ENCODE measurements at places on chromosomes 12 and 14.

DNA sequence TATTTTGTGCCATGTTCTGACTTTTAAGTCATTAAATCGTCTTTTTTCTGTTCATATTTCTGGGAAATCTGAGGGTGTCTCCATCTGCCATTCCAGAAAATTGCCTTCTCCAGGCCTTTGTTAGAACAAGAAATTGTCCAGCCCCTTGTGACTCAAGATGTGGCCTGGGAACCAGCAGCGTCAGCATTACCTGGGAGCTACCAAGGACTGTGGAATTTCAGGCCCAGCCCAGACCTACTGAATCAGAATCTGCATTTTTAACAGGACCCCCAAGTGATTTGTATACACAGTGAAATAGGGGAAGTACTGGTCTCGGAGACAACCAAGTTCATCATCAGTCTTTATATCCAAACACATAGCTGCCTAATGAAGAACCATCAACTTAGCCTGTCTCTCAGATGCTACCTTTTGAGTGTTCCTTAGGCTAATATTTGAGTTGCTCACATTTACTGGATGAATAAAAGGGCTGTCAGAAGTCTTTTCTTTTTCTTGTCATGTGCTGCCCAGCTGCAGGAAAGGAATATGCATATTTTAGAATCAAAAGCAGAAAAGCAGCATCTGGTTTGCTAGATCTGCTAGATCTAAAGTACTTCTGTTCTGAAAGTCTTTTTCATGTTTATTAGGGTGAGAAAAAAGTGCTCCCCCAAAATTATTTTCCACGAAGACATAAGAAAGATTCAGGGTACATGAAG lies 21.2 kb downstream of the GPHB5 start:
- no peak for DNase-seq

DNA sequence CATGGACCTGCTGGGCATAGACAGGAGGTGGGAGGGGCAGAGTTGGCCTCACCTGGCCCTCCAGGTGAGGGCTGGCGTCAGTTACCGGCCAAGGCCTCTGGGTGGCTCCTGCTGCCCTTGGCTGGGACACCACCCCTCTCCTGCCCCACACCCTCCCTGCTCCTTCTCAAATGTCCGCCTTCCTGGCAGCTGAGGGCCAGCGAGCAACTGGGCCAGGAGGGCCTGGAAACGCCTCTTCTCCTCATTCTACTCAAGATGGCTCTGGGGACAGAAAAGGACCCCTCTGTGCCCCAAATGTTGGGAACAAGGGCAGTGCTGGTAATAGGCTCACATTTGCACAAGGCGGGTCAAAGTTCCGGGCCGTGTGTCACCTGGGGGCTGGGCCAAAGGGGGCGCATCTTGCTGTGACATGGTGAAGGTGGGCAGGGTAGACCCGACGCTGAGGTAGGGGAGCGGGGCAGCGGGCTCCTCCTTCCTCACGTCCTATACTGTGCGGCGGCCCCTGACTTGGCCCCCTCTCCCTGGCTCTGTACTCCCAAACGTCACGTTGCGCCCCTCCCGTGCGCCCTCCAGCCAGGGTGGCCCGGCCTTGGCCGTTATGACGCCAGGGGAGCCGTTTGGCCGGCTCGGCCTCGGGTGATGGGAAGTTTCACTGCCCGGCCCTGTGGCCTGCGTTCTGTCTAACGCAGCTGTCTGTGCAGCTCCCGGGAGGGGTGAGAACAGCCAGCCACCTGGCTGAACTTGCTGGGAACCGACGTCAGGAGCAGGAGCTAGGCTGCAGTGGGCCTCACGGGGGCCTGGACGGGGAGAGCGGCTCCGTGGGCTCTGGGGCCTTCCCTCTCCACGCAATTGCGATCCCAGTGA lies 18.0 kb upstream of the DLK1 start:
- no peak for DNase-seq

DNA sequence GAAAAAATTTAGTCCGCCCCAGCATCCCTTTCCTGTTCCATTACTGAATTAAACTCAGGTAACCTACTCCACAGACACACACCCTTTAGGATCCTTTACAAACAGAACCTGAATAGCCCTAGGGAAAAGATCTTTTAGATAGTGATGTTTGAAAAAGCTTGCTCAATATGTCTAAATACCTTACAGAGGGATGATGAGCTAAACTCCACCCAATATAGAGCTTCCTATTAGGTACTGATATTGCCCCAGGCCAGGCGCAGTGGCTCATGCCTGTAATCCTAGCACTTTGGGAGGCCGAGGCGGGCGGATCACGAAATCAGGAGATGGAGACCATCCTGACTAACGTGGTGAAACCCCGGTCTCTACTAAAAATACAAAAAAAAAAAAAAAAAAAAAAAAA lies 50.1 kb downstream of the FERMT2 start:
- no peak for DNase-seq

DNA sequence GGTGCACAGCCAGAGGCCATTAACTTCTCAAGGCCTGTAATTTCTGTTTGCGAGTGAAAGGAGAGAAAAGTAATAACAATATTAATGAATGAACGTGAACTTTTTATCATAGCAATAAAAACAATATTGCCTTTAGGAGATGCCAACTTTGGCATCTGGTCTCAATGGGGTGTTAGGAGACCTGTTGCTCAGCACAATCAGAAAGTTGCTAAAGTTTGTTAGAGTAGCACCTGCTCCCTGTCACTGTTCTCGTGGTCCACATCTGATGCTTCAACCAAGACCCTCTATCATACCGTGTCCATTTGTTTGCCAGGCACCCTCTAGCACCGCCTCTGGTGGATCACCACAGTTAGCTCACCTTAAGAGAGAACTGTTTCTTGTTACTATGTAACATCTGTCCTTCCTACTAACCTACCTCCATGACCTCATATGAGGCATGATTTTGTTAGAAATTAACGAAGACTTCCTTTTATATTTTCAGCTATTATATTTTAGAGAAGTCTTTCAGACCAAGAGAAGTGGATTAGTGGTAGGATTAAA lies 12.5 kb upstream of the CLEC4E start:
- no peak for DNase-seq

DNA sequence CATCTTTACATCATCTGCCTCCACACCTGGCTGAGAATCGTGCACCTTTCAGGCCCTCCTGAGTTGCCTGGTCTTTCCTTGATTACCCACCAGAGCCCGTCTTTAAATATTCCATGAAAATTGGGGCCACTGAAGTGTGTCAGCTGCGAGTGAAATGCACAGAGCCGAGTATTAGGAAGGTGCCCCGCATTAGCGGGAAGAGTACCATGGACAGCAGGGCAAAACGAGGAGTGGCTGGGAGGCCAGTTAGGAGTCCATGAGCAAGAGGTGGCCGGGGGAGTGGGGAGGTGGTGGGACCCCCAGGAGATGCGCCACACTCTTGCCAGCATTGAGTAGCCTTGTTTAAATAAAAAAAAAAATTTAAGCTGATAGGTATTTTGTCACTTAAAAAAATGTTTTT lies 99.6 kb downstream of the TSPAN9 start:
- DNase-seq, result no peak

DNA sequence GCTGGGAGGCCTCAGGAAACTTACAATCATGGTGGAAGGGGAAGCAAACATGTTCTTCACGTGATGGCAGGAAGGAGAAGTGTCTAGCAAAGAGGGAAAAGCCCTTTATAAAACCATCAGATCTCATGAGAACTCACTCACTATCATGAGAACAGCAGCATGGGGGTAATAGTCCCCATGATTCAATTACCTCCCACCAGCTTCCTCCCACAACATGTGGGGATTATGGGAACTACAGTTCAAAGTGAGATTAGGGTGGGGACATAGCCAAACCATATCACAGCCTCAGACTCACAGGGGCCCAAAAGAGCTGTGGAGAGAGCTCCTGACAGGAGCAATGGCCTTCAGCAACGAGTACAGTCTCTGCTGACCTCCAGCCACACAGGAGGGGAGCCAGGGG lies 151.4 kb downstream of the GXYLT1 start:
- DNase-seq, result no peak

GRCh38 chr14:65560340-65561027 lies 148.0 kb downstream of the FUT8 start:
- DNase-seq, result no peak

GRCh38 chr12:1162081-1162760 lies 171.2 kb downstream of the ERC1 start:
- no peak for DNase-seq

DNA sequence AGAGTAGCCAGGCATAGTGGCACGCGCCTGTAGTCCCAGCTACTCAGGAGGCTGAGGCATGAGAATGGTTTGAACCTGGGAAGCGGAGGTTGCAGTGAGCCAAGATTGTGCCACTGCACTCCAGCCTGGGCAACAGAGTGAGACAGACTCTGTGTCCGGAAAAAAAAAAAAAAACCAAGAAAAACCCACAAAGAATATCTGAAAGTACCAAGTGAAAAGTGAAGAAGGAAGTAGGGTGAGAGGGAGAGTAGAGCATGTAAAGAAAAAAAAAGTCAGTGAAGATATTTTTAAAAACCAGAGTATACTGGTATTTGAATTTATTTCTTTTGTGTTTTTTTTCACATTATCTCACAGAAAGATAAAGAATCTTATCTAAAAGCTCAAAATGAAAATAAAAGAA lies 43.3 kb upstream of the ISM2 start:
- DNase-seq, result no peak

DNA sequence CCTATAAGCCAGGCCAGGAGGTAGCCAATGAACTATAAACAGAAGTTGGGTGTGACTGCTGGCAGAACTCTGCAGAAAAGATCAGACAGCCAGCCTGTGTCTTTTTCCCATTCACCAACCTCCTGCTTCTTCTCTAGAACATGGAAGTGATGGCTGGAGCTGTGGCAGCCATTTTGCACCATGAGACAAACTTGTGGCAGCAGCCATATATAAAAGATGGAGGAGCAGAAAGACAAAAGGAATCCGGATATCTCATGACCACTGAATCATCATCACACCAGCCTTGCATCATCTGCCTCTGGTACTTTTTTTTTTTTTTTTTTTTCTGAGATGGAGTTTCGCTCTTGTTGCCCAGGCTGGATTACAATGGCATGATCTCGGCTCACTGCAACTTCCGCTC lies 8.7 kb downstream of the BEGAIN start:
- no peak for DNase-seq

- no peak for DNase-seq
Measured at GRCh38 chr12:104709692-104710435, 248.2 kb downstream of the SLC41A2 start.

DNA sequence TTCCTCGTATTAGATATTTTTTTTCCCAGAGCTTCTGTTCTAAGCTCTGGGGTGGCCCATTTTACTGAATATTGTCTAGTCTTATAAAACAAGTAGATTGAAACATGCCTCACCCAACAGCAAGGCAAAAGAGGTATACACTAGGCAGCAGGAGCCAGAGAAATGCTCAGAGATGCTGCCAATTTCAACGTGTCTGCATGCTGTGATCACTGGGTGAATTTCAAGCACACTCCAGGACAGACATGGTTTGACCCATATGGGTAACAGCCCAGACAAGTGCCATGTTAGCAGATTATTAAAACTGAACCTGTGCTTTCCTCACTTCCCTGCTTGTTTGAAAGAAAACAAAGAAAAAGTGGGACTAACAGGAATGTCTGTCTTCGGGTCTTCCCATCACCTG lies 321.3 kb downstream of the MED13L start:
- no peak for DNase-seq

DNA sequence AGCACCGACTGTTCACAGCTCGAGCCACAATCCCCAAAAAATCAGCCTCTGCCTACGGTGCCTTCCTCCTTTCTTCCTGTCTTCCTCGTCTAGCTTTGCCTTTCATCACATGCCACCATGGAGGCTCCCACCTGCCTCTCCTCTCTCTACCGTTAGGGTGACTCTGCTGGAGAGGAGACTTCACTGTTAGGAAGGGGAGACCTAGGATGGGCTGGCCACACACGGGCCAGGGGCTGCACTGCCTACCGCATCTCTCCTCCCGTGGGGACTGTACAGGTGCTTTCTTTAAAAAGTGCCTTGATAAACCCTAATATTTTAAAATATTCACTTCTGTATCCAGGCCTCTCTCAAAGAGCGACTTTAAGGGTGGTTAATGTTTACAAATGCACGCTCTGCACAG lies 1104.7 kb downstream of the BCL11B start:
- no peak for DNase-seq
